ENCODE measurements at places on chromosomes 7 and 10. TPM values are rescaled to one million over a fixed set of nuclear protein-coding genes. Genes with fewer than 3 reads are reported as not detected.

Gene GIMAP4
- 16.5 TPM for total RNA-seq

Gene RPS24
- total RNA-seq: 6,916 TPM

Gene CTAGE15
- 1.8 TPM for total RNA-seq

Gene NRG3
- not detected for total RNA-seq
